Fibroblast of skin of right biceps (primary cell): ENCODE measurements at places on chromosomes 13 and 19.

DNA sequence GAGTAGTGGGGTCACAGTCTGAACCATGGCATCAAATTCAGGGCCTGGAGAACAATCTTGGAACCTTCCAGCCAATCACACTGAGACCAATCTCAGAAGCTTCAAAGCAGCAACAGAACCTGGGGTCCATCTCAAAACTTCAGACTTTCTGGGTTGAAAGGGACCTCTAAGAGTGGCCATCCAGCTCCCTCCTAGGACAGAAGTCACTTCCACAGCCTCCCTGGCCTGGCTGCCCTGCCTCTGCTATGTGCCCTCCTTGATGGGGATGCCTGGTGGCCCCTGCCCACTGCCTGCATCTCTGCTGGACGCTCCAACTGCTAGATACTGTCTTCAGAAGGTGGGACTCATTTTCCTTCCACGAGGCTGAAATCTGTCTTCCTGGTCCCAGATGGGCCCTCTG, 1.8 kb downstream of the TLE2 start:
- DNase-seq: no peak

- DNase-seq: no peak
These were observed 59.4 kb downstream of the ZNF536 start for GRCh38 chr19:30431591-30431990.

GRCh38 chr19:6588508-6589345, 2.2 kb downstream of the CD70 start:
- no peak for DNase-seq

- DNase-seq: no peak
These were observed 98.4 kb upstream of the STARD13 start for GRCh38 chr13:33383724-33384577.

DNA sequence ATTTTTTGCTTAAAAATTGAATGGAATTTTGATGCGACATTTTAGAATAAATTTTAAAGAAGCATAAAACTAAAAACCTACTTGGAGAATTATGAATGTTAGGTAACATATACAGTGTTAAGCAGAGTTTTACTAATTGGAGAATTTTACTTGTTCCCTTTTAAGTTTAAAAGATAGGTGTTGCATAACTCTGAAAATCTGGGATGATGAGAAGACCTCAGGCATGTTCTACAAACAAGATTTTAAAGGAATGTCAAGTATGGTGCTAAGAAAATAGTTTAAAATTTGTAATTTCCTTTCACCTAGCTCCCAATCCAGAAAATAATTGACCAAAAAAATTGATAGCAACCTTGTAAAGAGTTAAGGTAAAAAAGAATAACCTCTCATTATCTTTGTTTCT, 135.8 kb downstream of the RFC3 start:
- DNase-seq: peak; percentile 10
